Ascending aorta (tissue), 2 donors: ENCODE measurements at places on chromosomes 2 and 18. TPM values are rescaled to one million over a fixed set of nuclear protein-coding genes. Genes with fewer than 3 reads are reported as not detected.

DNA sequence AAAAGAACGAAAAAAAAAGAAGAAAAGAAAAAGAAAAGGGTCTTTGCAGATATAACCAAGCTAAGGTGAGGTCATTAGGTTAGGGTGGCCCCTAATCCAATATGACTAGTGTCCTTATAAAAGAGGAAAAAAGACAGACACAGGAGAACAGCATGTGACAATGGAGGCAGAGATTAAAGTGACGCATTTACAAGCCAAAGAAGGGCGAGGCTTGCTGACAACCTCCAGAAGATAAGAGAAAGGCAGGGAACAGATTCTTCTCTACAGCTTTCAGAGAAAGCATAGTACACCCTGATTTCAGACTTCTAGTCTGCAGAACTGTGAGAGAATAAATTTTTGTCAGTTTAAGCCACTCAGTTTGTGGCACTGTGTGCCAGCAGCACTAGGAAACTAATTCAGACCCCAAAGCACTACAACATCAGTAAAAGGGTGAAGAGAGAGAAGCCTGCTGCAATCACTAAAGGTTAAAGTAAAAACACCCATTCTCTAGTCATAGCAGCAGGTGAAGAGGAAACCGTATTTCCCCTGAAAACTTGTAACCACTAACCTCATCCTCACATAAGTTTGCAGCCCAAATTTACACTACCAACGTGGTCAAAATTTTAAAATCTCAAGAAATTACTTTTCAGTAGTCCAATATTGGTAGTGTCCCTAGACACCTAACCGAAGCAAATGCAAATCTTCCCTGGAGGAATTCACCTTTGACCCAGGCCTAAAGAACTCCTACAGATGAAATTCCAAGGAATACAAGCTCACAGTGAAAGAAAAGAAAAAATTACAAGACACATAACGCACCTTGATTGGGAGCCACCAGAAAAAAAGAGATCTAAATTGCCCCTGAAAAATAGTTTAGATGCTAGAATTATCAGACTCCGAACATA, 17.5 kb downstream of the REEP1 start:
- no peak for DNase-seq

GRCh38 chr2:39490586-39490985, 53.5 kb upstream of the MAP4K3 start:
- DNase-seq, result no peak

The ALPP gene
- not detected for total RNA-seq

GRCh38 chr2:232781765-232782164, 5.4 kb upstream of the KCNJ13 start:
- DNase-seq, result no peak

GRCh38 chr2:232839411-232840079, 30.5 kb upstream of the SNORC start:
- no peak for DNase-seq

The SNORC gene
- not detected for total RNA-seq

GRCh38 chr2:105379741-105380186, 19.1 kb downstream of the FHL2 start:
- DNase-seq, result no peak
